ENCODE measurements at places on chromosomes 7 and 10. TPM values are rescaled to one million over a fixed set of nuclear protein-coding genes. Genes with fewer than 3 reads are reported as not detected.

GRCh38 chr7:117019786-117020590 is 66.7 kb downstream of the ST7 start:
- no peak for DNase-seq

GRCh38 chr10:25101461-25102146 is 73.2 kb upstream of the GPR158 start:
- DNase-seq: no peak

GRCh38 chr10:79353000-79353406 is 5.7 kb downstream of the PPIF start:
- DNase-seq: no peak

- no peak for DNase-seq
Measured at GRCh38 chr7:121061677-121062582, 73.4 kb downstream of the CPED1 start.

The SHH gene
- not detected for total RNA-seq

All from T-helper 17 cell (primary cell).